Suppressor macrophage treated with lipopolysaccharide for 1 hour (primary cell): ENCODE measurements at places on chromosomes 2 and 18.

- DNase-seq: peak; percentile 50
Observed at GRCh38 chr18:63974991-63975390, 5.1 kb downstream of the SERPINB8 start.

DNA sequence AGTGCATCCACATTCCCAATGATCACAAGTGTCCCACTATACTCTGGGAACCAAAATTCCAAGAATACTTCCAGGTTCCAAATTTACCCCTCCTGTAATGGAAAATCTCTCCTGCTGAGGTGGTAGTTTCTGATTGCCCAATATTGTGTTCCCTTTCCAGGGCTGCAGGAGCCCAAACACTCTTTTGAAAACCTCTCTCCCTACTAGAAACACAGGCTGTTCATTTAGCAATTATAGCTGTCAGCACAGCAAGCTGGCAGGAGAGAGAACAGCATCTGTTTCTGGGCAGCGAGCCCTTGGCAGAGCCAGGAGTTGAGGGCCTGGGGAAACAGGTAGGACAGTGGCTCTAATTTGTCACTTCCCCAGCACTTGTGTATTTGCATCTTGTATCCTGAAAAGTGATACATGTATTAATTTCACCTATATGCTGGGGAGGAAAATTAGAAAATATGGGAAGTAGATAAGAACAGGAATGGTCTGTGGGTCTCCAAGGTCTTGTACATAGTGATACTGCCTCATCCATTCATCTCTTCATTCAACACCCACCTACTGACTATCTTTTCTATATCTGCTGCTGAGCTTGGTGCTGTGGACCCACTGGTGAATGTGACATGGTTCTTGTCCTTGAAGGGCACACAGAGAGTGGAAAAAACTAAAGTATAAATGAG is 16.9 kb upstream of the PAIP2B start:
- no peak for DNase-seq

DNA sequence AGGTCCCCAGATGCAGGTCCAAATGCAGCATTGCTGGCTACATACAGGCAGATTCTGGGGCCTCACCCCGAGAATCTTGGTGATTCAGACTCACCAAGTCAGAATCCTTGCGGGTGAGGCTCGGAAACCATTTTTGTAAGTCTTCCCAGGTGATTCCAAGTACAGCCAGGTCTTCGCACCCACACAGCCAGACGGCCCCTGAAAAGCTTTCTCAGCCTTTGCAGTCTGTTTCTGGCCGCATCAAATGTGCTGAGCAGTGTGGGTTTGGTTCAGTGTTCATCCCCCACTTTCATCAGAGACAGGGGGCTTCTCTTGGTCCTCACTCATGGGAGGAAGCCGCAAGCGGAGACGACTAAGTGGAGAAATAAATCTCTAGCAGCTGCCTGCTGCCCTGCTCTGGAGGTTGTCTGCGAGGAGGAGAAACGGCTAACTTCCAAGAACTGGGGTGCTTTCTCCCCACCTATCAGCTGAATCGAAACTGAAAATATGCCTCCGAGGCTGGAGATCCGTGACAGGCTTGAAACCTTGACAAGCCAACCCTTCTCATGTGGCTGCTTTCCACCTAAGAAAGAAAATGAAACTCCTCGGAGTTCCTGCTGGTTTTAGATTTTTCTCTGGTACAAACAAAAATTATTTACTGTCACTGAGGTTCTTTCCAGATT is 8.9 kb upstream of the TMEM185B start:
- DNase-seq: peak; percentile 78

- DNase-seq: no peak
Observed at GRCh38 chr2:162340822-162341221, 3.1 kb upstream of the GCA start.
